ENCODE measurements at places on chromosomes 5 and 9.

DNA sequence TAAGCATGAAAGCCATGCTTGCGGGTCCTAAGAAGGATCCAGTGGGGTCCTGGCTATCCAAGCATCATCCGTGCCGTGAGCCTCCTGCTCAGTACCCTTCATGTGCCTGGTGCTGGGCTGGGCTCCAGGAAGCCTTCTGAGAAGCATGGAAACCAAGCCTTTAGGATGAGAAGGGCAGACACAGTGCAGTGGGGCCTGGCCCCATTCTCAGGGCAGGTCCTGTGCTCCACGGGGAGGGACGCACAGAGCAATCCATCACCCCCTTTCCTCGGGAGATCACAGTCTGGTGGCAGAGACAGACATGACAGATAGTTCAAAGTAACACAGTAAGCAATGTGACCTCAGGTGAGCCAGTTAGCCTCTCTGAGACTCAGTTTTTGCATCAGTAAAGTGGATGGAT lies 76.9 kb downstream of the RGS3 start:
- DNase-seq = no peak

GRCh38 chr5:96081276-96081858 lies 119.7 kb upstream of the ELL2 start:
- DNase-seq = no peak

DNA sequence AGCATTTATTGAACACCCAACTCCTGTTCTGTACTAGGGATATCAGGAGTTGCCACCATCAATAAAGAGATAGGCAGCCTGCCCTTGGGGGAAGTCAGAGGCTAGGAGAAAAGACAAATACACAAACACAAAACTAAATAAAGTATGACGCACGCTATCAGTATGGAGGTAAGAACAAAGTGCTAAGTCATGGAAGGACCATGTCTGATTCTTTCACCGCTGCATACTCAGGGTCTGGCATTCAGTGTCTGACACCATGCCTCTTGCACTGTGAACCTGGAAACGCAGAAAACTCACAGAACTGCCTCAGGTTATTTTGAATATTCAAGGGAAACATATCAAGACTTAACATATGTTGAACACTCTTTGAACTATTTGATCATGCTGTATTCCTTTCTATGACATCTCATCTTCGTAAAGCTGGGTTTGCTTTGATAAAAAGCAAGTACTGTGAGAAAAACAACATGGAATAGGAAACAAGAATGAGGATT lies 65.3 kb downstream of the ADAMTSL1 start:
- no peak for DNase-seq

DNA sequence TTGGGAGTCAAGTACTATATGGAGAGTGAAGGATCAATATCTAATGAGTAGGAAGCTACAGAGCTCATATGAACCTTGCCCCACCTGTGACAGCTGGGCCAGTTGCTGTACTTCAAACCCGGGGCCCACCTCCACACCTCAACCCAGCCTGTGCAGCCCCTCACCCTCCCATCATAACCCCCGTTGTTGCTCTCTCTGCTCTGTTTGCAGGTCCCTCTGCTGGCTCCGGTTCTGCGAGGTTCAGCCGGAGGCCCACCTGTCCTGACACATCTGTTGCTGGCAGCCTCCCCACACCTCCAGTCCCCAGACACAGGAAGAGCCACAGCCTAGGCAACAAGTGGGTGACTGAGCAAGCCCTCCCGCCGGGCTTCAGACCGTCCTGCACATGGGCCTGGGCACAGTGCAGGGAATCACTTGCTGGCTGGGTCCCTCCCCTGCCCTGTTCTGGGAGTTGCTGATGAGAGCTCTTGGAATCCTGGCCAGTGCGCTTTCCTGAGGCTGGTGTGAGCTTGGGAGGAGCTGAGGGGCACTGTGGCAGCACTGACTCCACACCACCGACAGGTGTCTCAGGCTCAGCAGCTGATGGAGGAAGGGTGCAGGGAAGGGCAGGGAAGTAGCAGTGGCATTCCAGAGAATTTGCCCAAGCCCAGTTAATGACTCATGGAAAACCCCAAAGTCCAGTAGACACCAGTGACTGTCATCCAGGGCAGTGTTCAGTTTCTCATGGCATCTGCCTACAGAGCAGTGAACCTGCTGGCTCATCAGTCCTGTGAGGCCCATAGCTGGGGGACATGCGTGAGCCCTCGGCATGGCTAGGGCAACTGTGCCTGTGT lies 69.5 kb upstream of the GARNL3 start:
- DNase-seq = peak; percentile 83

DNA sequence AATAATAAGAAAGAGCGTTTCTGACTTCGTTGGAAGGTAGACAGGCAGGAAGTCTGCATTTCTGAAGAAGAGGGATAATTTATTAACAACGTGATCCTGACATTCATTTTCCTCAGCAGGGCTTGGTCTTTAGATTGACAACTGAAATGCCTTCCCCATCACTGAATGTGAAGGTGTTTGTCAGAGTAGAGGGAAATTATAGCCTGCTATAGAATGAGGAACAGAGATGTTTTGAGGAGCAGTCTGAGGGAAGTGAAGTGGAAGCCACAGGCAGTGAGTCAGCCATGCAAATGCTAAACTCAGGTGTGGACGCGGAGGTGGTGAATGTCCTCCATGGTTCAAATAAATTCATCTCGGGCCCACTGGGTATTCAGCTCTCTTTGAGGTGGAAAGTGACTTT lies 30.5 kb downstream of the C7 start:
- DNase-seq = no peak

DNA sequence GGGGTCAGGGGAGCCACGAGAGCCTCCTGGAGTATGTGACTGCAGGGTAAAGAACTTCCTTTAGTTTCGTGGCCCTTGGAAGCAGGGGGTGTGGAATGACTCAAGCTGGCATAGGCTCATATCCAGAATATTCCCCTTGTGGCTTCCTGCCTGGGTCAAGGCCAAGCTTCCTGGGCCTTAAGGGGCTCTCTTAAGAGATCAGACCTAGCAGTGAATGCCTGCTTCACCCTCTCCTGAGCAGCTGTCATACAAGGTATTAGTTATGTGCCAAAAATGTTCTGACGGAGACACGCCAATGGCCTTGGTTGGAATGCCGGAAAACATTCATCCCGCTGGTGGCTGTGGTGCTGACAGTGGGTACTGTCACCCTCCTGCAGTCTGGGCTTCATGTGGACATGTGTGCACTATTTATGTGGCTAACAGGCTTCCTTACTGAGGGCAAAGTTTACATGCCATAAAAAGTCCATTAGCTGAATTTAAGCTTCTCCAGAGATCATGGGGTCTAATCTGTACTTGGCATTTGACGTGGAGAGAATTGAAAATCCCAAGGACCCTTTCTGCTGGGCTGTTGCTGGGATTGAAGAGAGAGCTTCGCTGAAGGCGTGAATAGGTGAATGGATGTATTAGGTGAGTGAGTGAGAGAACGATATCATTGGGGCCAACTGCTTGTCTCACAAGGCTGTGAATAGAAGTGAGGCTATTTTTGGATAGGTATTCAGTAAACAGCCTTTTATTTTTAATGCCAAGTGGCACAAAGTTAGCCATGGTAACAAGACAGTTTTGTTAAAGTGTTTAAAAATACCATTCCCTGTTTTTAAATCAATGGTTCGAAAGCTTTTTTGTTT lies 156.8 kb downstream of the MACROH2A1 start:
- peak; percentile 87 for DNase-seq

- no peak for DNase-seq
These were observed 22.8 kb upstream of the ZBTB43 start for GRCh38 chr9:126782053-126782388.

- no peak for DNase-seq
These were observed 7.3 kb upstream of the SLC25A48 start for GRCh38 chr5:135826994-135827671.

DNA sequence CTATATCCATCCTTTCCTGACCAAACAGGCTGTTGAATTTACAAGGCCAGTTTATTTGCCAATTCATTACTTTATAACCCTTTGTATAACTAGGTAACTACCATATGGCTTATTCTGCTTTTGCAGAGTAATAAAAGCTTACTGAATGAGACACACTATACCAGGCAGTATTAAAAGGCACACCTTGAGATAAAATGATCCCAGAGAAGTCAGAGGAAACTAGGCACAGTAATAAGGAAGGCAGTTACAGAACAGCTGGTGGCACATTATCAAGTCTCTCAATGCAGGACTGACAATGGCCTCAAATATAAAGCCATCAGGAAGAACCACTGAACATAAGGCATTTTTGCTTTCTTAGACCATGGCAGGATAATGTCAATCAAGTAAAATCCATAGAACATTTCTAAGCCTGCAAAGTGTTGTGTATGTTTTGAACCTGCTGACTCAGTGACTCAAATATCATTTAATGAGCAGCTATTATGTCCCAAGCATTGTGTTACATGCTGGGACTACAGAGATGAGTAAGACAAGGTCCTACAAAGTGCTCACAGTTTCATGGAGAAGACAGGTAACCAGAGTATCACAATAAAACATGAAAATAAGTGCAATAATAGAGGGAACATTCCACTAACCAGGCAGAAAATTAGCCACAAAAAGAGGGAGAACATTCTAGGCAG lies 52.5 kb downstream of the OXCT1 start:
- DNase-seq = no peak

Data from MCF 10A (cell line).